Foreskin fibroblast (primary cell): ENCODE measurements at places on chromosomes 7 and 10.

- DNase-seq: no peak
Observed at GRCh38 chr10:12628964-12629766, 279.8 kb downstream of the CAMK1D start.

DNA sequence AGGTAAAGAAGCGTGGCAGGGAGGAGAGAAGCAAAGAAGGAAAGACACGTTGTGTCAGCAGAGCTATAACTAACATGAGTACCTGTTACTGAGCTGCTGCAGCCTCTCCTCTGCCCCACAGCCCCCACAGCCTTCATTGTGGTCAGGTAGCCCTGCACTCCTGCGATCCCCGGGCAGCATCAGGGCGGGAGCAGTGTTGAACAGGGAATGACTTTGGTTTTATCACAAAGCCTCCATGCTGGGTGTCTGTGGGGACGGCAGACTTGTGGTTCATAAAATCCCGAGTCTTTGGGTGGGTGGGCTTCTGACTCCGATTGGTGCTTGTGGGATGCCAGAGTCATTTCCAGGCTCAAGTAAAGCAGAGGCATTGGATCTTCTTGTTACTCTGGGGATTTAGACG lies 14.8 kb upstream of the PRKAG2 start:
- no peak for DNase-seq

DNA sequence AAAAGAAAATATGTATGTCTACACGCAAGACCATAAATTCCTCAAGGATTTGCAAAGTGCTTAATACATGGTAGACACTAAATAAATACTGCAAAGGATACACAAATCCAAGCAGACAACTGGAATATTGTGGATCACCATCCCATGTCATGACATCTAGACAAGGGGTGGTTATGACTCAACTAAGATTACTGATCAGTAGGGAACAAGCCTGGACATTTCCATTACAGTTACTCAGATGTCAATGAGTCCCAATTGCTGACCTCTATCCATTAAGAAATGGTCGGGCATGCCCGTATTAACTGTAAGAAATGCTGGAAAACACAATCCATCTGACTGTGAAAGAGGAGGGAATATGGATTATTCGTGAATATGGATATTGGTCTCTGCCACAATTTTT lies 27.6 kb upstream of the RUFY2 start:
- no peak for DNase-seq

- DNase-seq: peak; percentile 76
Observed at GRCh38 chr10:117007080-117007479, 2.1 kb upstream of the SHTN1 start.

DNA sequence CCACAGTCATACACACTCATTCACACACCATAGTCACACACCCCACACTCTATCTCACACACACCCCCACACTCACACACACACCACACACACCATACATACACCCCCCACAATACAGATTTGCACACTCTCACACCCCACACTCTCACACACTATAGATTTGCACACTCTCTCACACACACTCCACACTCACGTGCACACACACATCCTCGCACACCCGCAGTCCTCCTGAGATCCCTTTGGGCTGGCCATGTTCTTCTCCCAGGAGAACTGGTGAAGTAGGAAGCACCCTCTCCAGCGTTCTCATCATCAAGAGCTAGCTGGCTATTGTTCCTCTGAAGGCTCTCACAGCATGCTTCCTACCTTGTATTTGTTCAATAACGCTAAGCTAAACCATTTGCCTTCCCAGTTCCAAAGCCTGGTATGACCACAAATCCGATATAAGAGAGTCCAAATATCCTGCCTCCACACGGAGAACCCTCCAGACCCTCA lies 86.2 kb downstream of the HECW1 start:
- DNase-seq: no peak

- no peak for DNase-seq
Observed at GRCh38 chr10:47282005-47282656, 17.9 kb upstream of the GDF10 start.

DNA sequence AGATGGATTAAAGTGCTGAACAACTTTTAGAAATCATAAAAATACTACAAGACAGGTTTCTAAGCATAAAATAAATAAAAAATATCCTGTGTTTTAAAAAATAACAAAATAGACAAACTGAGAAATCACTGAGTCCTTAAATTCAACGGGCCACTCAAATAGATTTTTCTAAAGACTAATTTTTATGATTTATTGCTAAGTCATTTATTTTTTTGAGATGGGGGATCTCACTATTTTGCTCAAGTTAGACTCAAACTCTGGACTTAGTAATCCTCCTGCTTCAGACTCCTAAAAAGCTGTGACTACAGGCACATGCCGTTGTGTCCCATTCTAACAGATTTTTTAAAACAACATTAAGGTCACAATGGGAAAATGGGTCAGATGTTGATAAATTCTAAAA lies 121.0 kb upstream of the THSD7A start:
- DNase-seq: no peak

DNA sequence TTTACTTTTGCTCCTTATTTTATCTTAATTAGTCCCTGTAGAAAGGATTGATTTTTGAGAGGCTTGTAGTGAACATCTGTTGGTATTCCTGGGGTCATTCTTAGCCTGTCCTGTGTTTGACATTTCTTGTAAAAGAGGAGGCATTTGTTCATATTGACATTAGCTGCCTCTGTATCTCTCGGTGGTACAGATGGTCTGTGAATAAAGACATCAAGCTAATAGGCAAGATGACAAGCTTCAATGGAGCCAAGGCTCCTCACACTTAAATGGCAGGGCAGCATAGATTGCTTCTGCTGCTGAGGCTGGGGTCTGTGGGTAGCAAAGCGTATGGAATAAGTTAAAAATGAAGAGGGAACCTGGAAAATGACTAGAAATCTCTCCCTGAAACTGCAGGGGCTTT lies 687.6 kb downstream of the LRMDA start:
- DNase-seq: no peak

GRCh38 chr7:12683678-12684585 lies 3.5 kb upstream of the ARL4A start:
- DNase-seq: peak; percentile 45

GRCh38 chr7:131122394-131122793 lies 205.3 kb upstream of the MKLN1 start:
- no peak for DNase-seq

GRCh38 chr10:19054289-19054835 lies 5.8 kb downstream of the MALRD1 start:
- no peak for DNase-seq

DNA sequence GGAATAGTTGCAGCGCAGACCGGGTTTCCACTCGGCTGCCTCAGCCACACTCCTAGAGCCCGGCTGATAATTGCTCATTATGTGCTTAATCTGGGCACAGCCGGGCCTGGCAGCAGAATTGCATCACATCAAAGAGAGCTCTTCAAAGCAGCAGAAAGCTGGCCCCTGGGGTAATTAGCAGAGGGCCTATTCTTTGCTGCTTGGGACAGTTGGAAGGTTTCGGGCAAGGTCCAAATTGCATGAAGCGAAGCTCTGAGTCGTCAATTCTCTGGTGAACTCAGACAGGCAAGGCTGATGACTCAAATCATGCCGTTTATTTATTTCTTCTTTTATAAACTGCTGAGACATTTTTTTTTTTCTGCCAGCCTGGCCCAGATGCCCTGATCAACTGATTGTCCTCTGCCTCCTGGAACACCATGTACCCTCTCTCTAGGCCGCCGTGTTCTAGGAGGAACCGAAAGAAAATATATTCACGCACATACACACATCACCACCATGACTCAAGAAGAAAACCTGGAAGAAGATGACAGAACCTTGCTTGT lies 242.2 kb downstream of the RAB11FIP2 start:
- no peak for DNase-seq

- no peak for DNase-seq
Observed at GRCh38 chr7:21923658-21924057, 22.0 kb downstream of the CDCA7L start.

DNA sequence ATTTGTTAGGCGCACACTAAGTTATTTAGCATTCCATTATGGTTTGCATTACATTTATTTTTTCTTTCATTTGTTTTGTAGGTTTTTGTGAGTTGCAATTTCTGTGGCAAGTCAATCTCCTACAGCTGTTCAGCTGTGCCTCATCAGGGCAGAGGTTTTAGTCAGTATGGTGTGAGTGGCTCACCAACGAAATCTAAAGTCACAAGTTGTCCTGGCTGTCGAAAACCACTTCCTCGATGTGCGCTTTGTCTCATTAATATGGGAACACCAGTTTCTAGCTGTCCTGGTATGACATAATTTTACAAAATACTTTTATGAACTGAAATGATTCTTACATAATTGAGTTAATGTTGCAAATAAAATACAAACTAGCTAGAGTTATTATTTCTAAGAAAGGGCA lies 29.5 kb downstream of the MIOS start:
- DNase-seq: no peak

DNA sequence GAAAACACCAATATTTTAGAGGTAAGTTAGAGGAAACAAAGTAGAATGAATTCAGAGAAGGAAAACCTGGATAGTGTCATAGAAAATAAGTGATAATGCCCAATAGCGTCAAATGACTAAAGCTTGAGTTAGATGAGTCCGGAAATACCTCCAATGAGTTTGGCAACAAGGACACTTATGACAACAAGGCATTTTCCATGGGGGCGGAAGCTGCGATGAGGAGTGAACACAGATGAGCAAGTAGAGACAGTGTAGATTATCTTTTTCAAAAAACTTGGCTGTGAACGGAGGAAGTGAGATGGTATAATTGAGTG lies 383 bp upstream of the R3HCC1L start:
- no peak for DNase-seq

GRCh38 chr7:158682456-158682855 lies 22.1 kb downstream of the NCAPG2 start:
- no peak for DNase-seq

DNA sequence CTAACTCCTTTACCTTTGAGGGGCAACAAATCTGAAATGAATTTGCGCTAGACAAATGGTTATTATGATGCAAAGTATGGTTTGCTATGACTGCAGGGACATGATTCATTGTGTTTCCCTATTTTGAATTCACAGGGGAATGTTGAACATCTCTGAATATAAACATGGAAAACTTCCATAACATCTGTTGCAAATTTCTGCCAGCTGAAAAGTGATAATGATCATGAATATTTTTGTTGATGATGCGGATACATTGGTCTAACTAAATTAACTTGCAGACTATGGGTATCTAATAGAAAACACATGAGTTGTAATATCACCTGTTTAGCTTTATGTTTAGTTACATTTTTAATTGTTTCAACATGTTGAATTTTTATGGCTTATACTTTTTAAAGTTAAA lies 1325.5 kb downstream of the REEP3 start:
- no peak for DNase-seq

GRCh38 chr7:143256325-143256724 lies 6.9 kb upstream of the GSTK1 start:
- no peak for DNase-seq
